Activated T-cell treated with anti-CD3 and anti-CD28 coated beads for 4 hours (primary cell): ENCODE measurements at places on chromosomes 11 and 22.

DNA sequence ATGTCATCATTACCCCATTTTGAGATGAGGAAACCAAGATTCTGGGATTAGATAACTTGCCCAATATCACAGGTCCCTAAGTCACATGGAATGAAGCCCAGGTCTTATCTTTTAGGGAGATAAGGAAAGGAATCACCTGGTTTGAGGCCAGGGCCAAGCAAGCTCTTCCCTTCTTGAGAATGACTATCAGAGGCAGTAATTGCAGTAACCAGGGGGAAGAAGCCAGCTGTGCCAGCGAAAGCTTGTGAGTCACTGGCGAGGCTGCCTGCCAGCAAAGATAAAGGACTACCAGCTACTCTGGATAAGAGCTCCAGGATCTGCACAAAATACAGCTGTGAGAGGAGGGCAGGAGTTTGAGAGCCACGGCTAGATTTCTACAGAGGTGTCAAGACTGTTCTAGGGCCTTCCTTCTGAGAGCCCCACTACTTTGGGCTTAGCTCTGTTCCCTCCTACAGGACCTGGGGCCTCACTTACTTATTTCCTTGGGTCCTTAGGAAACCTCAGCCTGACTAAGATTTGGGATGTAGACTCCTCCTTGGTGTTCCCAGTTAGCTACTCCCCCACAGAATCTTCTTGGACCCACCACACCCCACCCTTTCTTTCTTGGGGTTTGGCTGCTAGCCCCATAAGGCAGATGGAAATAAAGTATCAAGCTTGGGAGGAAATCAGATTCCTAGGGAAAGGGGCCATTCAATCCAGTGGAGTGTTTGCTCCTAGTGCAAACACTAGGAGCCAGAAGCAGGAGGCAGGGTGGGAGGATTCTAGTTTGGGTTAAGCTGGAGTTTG, 9.7 kb upstream of the CCKBR start:
- no peak for DNase-seq

- no peak for DNase-seq
Observed at GRCh38 chr11:92495107-92495793, 270.6 kb downstream of the FAT3 start.

DNA sequence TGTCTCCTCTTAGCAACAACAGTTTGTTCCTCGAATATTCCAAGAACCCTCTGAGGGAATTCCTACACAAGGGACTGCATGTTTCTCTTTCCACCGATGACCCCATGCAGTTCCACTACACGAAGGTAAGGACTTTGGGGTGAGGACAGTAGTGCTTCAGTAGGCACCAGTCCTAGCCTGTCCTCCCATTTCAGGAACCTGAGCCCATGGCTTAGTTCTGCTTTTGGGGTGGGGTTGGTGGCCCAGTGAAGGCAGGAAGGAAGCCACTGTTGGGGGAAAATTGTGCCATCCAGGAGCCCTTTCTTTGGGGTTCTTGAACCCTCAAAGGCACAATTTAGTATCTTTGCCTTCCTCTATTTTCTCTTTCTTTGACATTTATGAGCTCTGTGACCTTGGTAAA, 38.2 kb downstream of the RNF141 start:
- DNase-seq = no peak

DNA sequence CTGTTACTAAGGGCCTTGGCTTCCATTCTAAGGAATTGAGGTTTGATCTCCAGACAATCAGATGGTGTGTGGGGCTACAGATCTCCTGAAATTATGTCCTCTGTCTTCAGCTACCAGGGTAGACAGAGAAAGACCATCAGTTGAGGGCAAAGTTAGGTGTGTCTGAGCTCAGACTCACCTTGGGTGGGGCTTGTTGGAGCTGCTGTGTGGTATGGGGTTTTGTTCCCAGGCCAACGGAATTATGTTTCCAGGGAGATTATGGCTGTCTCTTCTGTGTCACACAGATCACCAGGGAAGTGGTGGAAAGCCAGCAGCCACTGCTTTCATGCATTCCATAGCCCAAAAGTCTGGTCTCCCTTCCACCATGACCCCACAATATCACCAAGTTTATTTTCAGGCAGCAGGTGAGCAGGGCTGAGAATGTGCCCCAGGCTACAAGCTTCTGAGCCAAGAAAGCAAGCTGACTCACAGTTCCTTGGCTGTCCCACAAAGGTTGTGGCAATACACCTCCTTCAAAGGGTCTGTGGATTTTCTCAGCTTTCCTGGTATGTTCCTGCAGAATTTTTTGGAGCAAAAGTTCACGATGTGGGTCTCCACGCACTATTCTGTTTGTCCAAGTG, 714.9 kb downstream of the LUZP2 start:
- no peak for DNase-seq

- DNase-seq = no peak
Observed at GRCh38 chr11:1825785-1826451, 8.9 kb upstream of the SYT8 start.
